Activated T-cell treated with anti-CD3 and anti-CD28 coated beads, Interleukin-2, amount 50 U/mL, for 72 hours (primary cell): ENCODE measurements at places on chromosomes 3 and 15. TPM values are rescaled to one million over a fixed set of nuclear protein-coding genes. Genes with fewer than 3 reads are reported as not detected.

Gene PXYLP1
- 13.2 TPM for total RNA-seq

Gene CALML4
- total RNA-seq = 7.0 TPM

Gene SH3GL3
- total RNA-seq = not detected

Gene CCDC54
- not detected for total RNA-seq

Gene PLSCR2
- total RNA-seq = not detected

Gene ISLR
- total RNA-seq = not detected

Gene MASP1
- total RNA-seq = not detected

Gene SNTN
- total RNA-seq = not detected

Gene A4GNT
- not detected for total RNA-seq

Gene ZPLD1
- 0.17 TPM for total RNA-seq

Gene GADL1
- not detected for total RNA-seq

Gene VGLL3
- total RNA-seq = not detected

Gene TTC14
- total RNA-seq = 56.0 TPM

Gene KCNAB1
- total RNA-seq = not detected

Gene ZDHHC23
- total RNA-seq = 3.6 TPM

Gene SLC12A6
- total RNA-seq = 31.3 TPM

Gene ACTRT3
- 0.46 TPM for total RNA-seq

Gene CP
- total RNA-seq = not detected

Gene AP3S2
- 40.2 TPM for total RNA-seq

Gene FEZF2
- total RNA-seq = not detected

Gene ISL2
- 0.77 TPM for total RNA-seq

Gene FGD5
- total RNA-seq = not detected

Gene SLC6A11
- not detected for total RNA-seq

Gene ITPKA
- 14.9 TPM for total RNA-seq

Gene KCNMB2
- not detected for total RNA-seq

Gene SCAANT1
- not detected for total RNA-seq

Gene GP9
- not detected for total RNA-seq

Gene PIGZ
- total RNA-seq = 1.1 TPM

Gene IMPG2
- total RNA-seq = 0.86 TPM

Gene GOLGA8J
- total RNA-seq = not detected

Gene HRG
- total RNA-seq = not detected

Gene GOLGA8R
- 2.7 TPM for total RNA-seq

Gene KPNA1
- 69.9 TPM for total RNA-seq

Gene ROPN1B
- not detected for total RNA-seq

Gene RAD54L2
- total RNA-seq = 32.8 TPM

Gene CEMIP
- total RNA-seq = 0.05 TPM

Gene RGMA
- total RNA-seq = 0.53 TPM

Gene MUC20
- total RNA-seq = 7.8 TPM

Gene GABRB3
- total RNA-seq = 0.07 TPM

Gene CNTN4
- 0.79 TPM for total RNA-seq

Gene GOLGA6L10
- 2.6 TPM for total RNA-seq

Gene MYO5C
- total RNA-seq = 1.6 TPM

Gene ILDR1
- total RNA-seq = 0.31 TPM

Gene CCDC33
- total RNA-seq = not detected

Gene KLHL6
- total RNA-seq = 83.5 TPM

Gene FSTL1
- 1.7 TPM for total RNA-seq
